A549 treated with GW870086 at 1 μM for 4 hours (cell line): ENCODE measurements at places on chromosomes 12 and 14. TPM values are rescaled to one million over a fixed set of nuclear protein-coding genes. Genes with fewer than 3 reads are reported as not detected.

C12orf50 gene
- total RNA-seq, result 0.14 TPM in 1 of 5 replicates, not detected in the others

SERPINA9 gene
- not detected in 5 replicates for total RNA-seq

TMPRSS12 gene
- total RNA-seq, result not detected in 5 replicates

AMN gene
- 0.24 to 0.56 TPM (median 0.39 TPM) in 5 replicates for total RNA-seq

PLEKHG7 gene
- total RNA-seq, result 0.07 TPM in 1 of 5 replicates, not detected in the others

EP400 gene
- 21.1 to 25.8 TPM (median 24.7 TPM) in 5 replicates for total RNA-seq

CPNE8 gene
- total RNA-seq, result 9.3 to 11.0 TPM (median 10.0 TPM) in 5 replicates

PPP1CC gene
- 128 to 175 TPM (median 159 TPM) in 5 replicates for total RNA-seq

STX2 gene
- 18.7 to 26.4 TPM (median 25.3 TPM) in 5 replicates for total RNA-seq

KLRK1 gene
- not detected in 5 replicates for total RNA-seq

KRT80 gene
- 30.3 to 43.4 TPM (median 36.8 TPM) in 5 replicates for total RNA-seq

KRT74 gene
- total RNA-seq, result not detected in 5 replicates

RNF212B gene
- not detected in 5 replicates for total RNA-seq

AHNAK2 gene
- 231 to 264 TPM (median 240 TPM) in 5 replicates for total RNA-seq

KRT85 gene
- total RNA-seq, result not detected in 5 replicates

VCPKMT gene
- 8.1 to 9.7 TPM (median 8.6 TPM) in 5 replicates for total RNA-seq

CD69 gene
- total RNA-seq, result 0.16 TPM in 1 of 5 replicates, not detected in the others

GPHB5 gene
- total RNA-seq, result not detected in 5 replicates

SLC2A3 gene
- total RNA-seq, result 3.2 to 3.7 TPM (median 3.2 TPM) in 5 replicates

PXMP2 gene
- total RNA-seq, result 21.1 to 33.0 TPM (median 30.6 TPM) in 5 replicates

NPFF gene
- total RNA-seq, result 0.85 TPM in 1 of 5 replicates, not detected in the others

ENDOU gene
- total RNA-seq, result not detected in 5 replicates

SLC25A29 gene
- 6.4 to 10.4 TPM (median 9.5 TPM) in 5 replicates for total RNA-seq

SRRM4 gene
- not detected in 5 replicates for total RNA-seq

GPR132 gene
- total RNA-seq, result 0.56 to 0.87 TPM (median 0.69 TPM) in 5 replicates

TMEM117 gene
- total RNA-seq, result 1.1 to 2.6 TPM (median 1.9 TPM) in 5 replicates

CELA1 gene
- total RNA-seq, result not detected in 5 replicates

GALC gene
- 10.9 to 14.5 TPM (median 12.1 TPM) in 5 replicates for total RNA-seq

GLIPR1L1 gene
- not detected in 5 replicates for total RNA-seq

PLCZ1 gene
- total RNA-seq, result not detected in 5 replicates
